NCI-H1417 treated with DMSO at 0.1 percent for 48 hours (cell line): ENCODE measurements at places on chromosomes 4 and X.

DNA sequence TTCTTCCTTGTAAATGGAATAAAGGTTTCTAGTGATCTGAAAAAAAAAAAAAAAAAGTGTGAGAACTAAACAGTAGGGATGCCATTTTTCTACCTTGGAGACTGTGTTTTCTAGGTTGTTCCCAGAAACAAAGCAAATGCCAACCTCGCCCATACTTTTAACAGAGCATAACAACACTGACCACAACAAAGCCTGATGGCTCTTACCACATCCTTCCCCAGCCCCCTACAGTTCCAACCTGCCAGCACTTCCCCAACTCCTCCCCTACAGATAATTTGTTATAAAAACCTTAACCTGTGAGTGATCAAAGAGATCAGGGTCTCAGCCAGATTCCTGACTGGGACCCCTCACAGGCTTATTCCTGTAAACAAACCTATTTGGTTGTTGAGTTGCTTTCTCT lies 940.0 kb downstream of the SH3BGRL start:
- DNase-seq, result no peak

GRCh38 chr4:102390438-102390837 lies 45.2 kb upstream of the SLC39A8 start:
- no peak for DNase-seq

- DNase-seq, result no peak
Measured at GRCh38 chr4:187618701-187619281, 376.8 kb upstream of the ZFP42 start.

- DNase-seq, result no peak
Measured at GRCh38 chrX:152575331-152575730, 62.4 kb upstream of the GABRQ start.

DNA sequence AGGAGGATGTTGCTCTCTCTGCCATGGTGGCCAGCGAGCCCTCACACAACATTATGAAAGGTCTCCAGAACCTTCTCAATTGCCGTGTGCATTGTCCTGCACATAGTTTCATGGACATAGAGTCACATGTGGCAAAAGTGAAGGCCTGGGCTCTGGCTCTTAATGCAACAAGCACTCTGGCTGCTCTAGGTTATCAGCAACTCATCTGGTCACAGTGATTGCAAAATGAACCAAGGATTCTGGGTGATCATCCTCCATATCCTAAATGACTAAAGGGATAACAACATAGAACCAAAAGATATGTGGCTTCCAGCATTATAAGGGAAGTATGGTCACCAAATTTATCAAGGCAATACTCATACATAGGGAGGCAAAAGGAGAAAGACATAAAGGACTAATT lies 175.2 kb downstream of the MGST2 start:
- DNase-seq, result no peak

DNA sequence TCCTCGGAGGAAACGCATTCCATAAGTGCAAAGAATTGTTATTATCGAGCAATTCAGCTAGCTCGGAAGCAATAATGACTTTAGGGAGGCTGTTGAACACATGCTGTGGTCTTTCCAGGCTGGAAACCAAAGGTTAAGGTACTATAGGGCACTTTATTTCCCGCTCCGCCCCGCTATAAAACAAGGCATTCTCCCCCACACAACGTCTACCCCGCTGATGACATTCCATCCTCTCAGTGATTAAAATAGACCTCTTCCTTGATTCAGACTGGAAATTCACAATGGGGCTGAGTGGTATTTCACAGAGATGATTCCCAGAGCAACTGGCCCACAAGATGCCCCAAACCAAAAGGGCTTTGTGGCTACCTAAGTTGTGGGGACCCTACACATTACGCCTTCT lies 196.4 kb downstream of the STIM2 start:
- DNase-seq, result no peak

- DNase-seq, result no peak
Measured at GRCh38 chrX:97060020-97060419, 176.3 kb downstream of the RPA4 start.

GRCh38 chrX:64192040-64192439 lies 13.5 kb downstream of the AMER1 start:
- no peak for DNase-seq

GRCh38 chrX:77969538-77969937 lies at the start of gene PGAM4:
TSS of gene PGAM4 (minus strand) at chrX:77969638. CDS start at chrX:77969638, 0 bp downstream.
- no peak for DNase-seq

DNA sequence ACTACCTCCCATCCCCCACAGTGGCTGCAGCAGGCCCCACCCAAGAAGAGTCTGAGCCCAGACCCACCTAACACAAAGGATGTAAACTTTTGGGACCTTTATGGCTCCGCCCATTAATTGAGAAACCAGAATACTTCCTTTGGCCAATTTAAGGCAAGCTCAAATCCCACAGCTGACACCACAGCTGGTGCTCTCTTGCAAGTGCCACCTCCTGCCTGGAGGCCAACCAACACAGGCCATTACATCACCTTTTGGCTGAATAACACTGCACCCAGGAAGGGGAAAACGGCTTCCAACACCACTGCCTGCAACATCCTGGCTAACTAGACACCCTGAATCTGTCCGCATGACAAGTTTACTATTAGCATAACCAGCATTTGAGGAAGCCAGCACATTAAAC lies 248.8 kb downstream of the PRDM5 start:
- no peak for DNase-seq

DNA sequence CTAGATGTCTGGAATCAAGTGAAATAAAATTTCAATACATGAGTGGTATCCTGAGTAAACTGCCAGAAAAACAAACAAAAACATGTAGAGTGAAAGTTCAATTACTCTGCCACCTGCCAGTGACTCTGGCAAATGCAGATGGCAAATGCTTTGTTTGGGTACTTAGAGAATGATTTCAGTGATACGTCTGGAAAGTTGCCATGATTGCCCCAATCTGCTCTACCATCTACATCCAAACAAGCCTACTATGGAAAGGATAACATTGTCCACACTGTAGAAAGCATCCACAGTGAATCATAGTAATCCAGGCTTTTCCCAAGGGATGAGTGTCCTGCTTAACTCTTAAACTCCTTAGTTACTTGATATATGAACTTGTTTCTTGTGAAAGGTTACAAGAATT lies 3.4 kb downstream of the SPATA4 start:
- no peak for DNase-seq

GRCh38 chr4:76958891-76959290 lies 9.3 kb downstream of the SEPTIN11 start:
- no peak for DNase-seq

- DNase-seq, result no peak
Measured at GRCh38 chr4:169115144-169115896, 105.3 kb upstream of the CBR4 start.

- DNase-seq, result no peak
Measured at GRCh38 chrX:9482837-9483236, 18.0 kb downstream of the TBL1X start.

- no peak for DNase-seq
Measured at GRCh38 chr4:22678940-22679854, 13.5 kb upstream of the GBA3 start.

DNA sequence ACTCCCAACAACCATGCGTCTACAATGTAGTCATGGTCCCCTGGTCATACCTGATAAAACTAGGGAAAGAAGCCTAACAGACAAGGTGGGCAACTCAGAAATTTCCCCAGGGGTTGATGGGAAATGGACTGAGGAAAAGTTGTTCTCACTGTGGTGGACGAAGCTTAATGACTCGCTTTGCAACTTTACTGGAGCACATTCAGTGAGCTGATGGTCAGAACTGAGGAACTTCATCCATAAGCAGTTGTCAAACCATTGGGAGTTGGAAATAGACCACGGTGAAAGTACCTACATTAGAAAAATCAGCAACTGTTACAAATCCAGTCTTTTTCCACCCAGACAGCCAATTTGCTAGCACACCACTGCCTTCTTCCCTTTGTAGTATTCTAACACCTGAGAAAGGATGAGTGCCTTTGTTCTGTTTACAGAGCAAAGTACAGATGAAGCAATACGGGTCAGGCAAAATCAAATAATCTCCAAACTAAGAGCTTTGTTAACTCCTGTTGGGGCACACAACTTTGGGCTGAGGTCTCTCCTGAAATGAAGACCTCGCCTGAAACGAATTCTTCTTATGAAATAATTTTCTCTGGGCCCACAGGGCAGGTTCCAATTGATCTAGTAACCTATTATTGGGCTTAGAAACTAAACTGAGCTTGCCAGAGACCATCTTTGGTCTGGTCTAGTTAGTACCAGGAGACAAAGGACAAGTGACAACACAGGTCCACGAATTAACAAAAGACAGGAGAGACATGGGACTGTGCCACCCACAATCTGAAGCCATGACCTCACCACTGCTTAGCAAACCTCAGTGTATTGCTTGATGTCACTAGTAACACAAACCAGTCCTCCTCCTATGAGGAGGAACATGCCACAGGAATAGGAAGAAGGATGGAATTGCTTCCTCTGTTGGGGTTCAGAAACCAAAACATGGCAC lies 58.9 kb upstream of the NFKB1 start:
- no peak for DNase-seq

DNA sequence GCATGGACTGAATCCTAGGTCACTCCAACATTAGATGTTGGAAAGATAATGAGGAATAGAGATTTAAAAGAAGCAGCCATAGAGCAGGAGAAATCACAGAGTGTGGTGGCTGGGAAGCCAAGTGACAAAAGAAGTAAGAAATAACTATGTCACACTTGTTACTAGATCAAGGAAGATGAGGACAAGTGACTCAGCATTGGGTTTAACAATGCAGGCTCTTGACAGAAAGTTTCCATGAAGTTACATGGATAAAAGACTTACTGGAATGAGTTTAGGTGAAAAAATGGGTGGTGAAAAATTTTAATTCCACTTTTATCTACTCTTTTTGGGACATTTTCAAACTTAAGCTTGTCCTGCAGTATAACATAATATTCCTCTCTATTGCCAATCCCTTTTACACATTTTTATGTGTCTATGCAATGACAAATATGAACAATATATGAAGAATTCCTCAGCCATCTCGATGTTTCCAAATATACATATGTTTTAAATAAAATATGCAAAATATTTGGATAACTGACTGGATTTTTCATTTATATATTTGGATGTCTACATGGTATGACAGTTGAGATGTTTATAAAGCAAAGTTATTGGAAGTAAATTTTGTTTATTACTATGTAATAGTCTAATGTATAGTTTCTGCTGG lies 462.6 kb downstream of the IL15 start:
- DNase-seq, result no peak

DNA sequence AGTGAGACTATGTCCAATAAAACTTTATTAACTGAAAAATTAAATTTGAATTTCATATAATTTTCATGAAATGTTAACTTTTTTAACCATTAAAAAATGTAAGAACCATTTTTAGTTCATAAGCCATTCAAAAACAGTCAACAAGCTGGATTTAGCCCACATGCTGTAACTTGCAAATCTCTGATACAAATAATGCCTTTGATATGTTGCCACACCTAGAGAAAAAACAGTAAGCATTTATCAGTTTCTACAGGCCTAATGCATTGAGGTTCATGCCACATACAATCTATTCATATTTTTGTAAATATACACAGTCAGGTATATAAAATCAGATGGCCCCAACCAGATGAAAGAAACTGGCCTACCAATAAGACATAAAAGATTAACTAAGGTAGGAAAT lies 52.8 kb downstream of the LCORL start:
- no peak for DNase-seq

DNA sequence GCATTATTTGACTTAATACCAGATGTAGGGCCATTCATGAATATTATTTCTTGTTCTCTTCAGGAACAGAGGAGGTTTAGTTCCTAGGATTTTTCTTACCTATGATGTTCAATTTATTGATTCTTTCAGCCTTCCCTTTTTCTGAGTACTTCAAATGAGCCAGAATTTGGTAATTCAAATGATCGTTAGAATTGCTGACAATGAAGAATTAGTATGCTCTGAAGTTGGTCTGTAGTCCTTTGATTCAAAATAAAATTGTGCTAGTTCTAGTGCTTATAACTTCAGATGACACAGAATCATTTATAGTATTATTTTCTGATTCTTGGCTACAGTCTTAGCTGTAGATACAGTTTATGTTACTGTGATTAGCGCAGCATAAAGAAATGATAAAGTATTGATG lies 35.2 kb upstream of the WDR17 start:
- DNase-seq, result no peak

- DNase-seq, result no peak
Measured at GRCh38 chr4:31088600-31089230, 368.5 kb downstream of the PCDH7 start.

DNA sequence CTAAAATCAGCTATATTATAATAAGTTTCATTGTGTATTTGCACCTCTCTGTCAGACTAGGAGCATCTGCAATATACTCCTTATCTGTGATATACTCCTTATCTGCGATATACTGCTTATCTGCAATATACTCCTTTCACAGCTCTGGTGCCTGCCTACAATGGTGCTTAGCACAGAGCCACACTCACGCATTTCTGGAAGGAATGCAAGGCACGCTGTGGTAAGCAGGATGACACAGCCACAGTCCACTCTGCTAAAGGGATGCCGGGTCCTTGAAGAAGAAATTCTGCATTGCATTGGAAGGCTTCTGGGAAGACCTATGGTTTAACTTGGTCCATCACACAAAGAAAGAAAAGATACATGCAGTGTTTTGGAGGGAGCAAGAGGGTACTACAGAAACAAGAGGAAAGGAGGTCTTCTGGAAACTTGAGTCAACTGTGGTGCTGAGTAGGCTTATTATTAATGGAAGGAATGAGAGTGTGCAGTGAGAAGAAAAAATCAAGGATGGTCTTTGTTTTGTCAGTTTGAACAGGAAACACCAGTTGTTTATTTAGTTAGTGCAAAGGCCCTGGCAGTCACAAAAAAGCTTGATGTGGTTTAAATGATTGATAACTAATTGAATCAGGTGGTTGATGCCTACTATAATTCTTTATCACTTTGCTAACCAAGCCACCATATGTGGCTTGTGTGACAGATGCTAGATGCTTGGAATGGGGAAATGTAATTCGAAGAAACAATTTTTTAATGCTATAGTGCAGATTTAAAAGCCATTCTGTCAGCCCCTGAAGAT lies 342.3 kb downstream of the GRXCR1 start:
- no peak for DNase-seq

- no peak for DNase-seq
Measured at GRCh38 chr4:2357821-2358745, 60.4 kb downstream of the ZFYVE28 start.

DNA sequence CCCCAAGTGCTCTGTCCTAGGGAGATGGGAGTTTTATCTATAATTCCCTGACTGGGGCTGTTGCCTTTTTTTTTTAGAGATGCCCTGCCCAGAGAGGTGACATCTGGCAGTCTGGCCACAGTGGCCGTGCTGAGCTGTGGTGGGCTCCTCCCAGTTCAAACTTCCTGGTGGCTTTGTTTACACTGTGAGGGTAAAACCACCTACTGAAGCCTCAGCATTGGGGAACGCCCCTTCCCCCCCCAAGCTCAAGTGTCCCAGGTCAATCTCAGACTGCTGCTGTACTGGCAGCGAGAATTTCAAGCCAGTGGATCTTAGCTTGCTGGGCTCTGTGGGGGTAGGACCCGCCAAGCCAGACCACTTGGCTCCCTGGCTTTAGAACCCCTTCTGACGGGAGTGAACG lies 38.3 kb upstream of the CBLL2 start:
- no peak for DNase-seq
